ENCODE measurements at places on chromosomes 3 and 15.
A peak's percentile ranks its signal among the peaks of the same experiment; 100 is the strongest.

DNA sequence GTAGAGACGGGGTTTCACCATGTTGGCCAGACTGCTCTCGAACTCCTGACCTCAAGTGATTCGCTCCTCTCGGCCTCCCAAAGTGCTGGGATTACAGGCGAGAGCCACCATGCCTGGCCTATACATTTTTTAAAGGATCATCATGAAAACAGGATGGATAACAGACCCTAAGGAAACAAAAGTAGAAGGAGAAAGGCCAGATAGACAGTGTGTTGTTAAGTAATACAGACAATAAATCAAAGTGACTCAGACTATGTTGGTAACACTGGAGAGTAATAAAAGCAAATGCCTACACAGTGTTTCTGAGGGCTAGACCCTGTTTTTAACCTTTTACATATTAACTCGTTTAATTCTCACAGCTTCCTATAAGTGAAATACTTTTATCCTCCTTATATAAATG, 133.8 kb upstream of the MCTP2 start:
- no peak for DNase-seq

- DNase-seq: peak; percentile 67
These were observed 85.6 kb downstream of the PDCD6IP start for GRCh38 chr3:33883951-33884561.

GRCh38 chr15:91897585-91898372, 44.3 kb downstream of the SLCO3A1 start:
- no peak for DNase-seq

GRCh38 chr3:115279939-115280338, 132.9 kb upstream of the ZBTB20 start:
- DNase-seq: peak; percentile 50

DNA sequence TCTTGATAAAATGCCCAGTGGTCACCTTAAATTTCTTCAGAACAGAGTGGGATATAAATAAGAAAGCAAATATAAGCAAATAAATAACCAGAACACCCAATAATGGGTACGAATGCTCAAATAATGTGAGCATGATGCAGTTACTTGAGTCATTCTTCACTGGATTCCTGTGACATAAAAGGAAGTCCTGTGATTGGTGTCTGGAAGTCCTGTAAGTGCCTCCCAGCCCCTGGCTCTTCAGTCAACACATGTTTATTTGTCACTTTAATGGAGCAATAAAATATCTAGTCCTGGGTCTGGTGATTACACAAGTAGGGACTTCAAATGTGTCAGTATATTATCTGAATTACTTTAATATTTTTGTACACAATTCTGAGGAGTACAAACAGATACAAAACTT, 30.4 kb downstream of the TMEM212 start:
- no peak for DNase-seq

DNA sequence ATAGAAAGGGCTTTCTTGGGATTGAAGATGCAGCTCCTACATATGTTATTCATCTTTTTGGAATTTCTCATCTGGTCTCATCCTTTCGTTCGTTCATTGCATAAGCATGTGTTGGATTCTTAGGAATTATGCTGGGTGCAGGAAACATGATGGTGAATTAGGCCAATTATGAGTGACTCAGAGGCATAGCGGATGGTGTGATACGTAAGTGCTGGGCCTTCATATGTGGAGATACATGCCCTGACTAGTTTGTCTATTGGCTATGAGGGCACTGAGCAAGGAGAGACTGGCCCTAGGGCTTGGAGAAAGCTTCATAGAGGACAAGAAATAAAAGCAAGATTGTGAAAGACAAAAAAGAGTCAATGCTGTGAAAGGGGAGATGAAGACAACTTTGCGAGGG, 235.1 kb downstream of the MYRIP start:
- peak; percentile 29 for DNase-seq

DNA sequence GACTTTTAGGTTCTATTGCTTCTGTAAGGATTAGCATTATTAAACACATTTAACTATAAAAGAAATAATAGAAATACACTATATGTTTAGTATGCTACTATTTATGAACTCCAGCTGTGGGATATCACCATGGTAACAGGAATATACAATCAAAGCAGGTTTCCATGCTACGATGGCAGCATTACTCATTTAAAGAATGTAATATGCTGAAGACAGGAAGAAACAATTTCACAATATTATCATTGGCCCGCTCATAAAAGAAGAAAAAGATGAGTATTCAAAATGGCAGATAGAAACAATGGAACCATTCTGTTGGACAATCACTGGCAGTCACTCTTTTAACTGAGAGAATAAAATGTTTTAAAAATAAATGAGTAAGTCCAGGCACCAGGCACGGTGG, 153.4 kb downstream of the CBLB start:
- DNase-seq: no peak
